T-cell (primary cell): ENCODE measurements at places on chromosomes 7 and 10. TPM values are rescaled to one million over a fixed set of nuclear protein-coding genes. Genes with fewer than 3 reads are reported as not detected.

- peaks cover 2% of the 10 kb centered on the region for H3K36me3 ChIP-seq
- no peak for DNase-seq
- no peak overlapping the region for H3K4me3 ChIP-seq
These were observed 2.4 kb downstream of the NUP42 start for GRCh38 chr7:23184291-23184690.

The TMEM236 gene
- total RNA-seq, result 0.08 TPM

The ITPRID1 gene
- not detected for total RNA-seq

- H3K4me3 ChIP-seq, result no peak overlapping the region
- H3K27me3 ChIP-seq, result no peaks in the 10 kb centered on the region
- no peaks in the 10 kb centered on the region for H3K4me1 ChIP-seq
- no peak for DNase-seq
- H3K36me3 ChIP-seq, result no peaks in the 10 kb centered on the region
These were observed 387.0 kb downstream of the GRID1 start for GRCh38 chr10:85979598-85979997.

DNA sequence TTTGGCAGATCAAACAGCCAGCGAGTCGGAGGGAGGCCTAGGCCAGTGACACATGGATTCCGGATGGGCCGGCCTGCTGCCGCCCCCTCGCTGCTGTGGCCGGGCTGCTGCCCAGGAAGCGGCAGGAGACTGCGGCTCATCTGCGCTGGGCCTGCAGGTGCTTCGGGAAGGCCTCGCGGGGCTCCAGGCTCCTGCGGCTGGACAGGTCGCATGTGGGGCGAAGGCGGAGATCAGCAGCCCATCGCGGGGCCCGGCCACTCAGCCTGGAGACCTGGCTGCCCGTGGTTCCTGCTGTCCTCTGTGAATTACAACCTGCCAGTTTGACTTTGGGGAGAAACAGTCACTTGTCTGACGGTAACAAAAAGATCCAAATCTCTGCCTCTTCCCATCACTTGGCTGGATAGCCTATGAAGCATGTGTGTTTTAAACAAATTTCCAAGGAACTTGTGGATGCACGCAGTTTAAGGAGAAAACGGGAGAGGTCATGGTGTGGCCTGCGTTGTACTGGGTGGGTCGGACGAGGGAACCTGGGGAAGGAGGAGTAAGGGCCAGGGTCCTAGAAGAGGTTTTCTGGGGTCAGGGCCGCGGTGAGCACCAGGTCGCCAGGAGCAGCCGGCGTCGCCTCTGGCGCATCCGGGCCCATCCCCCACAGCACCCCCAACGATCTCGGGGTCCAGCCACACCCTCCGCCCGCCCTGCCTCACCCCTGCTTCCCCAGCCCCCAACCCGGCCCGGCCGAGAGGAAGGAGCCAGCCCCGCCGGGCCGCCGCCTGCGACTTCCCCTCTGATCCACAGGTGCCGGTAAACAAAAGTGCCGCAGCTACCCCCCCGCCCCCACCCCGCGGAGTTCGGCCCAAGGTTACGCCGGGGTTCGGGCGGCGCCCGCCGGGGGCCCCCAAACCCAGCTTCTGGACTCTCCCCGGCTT lies 1.6 kb downstream of the SPOCK2 start:
- H3K27ac ChIP-seq, result peak overlapping the region; percentile 80
- H3K36me3 ChIP-seq, result peaks cover 3% of the 10 kb centered on the region
- H3K4me3 ChIP-seq, result peak overlapping the region; percentile 77
- H3K27me3 ChIP-seq, result no peaks in the 10 kb centered on the region

DNA sequence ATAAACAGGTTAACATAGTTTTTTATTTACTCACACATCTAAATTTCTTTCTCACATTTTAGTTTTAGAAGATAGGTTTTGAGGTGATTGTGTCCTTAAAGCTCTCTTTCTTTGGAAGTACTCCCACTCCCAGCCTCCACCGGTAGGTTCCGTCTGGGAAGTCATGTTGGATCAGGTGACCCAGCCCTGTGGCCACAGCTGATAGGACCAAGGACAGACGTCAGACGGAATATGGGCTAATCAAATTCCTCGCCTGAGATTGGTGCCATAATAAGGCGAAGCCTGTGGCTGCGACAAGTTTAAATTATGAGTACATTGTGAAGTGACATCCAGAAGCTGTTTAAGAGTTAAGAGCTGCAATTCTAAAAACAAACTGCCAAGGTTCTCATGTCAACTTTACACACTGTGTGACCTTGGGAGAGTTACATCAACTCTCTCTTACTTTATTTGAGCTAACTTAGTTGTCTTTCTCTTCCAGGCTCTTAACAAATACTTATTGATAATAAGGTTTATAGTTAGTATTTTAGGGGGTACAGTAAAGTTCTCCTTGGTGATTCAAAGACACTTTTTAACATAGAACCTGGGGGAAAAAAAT lies 133.6 kb downstream of the NPY start:
- H3K27me3 ChIP-seq, result no peaks in the 10 kb centered on the region
- no peaks in the 10 kb centered on the region for H3K36me3 ChIP-seq
- H3K27ac ChIP-seq, result no peak overlapping the region
- H3K4me1 ChIP-seq, result no peaks in the 10 kb centered on the region

GRCh38 chr10:96112531-96112930 lies 17.6 kb upstream of the ZNF518A start:
- no peaks in the 10 kb centered on the region for H3K4me1 ChIP-seq
- H3K36me3 ChIP-seq, result no peaks in the 10 kb centered on the region
- H3K27ac ChIP-seq, result no peak overlapping the region
- no peak for DNase-seq

- no peak for DNase-seq
- no peaks in the 10 kb centered on the region for H3K36me3 ChIP-seq
- H3K4me3 ChIP-seq, result no peak overlapping the region
- no peaks in the 10 kb centered on the region for H3K27me3 ChIP-seq
These were observed 20.2 kb downstream of the CREB3L2 start for GRCh38 chr7:137981668-137982067.

GRCh38 chr7:2984091-2984490 lies 59.6 kb downstream of the CARD11 start:
- no peak for DNase-seq
- H3K36me3 ChIP-seq, result peaks cover 37% of the 10 kb centered on the region
- no peak overlapping the region for H3K4me3 ChIP-seq
- peaks cover 70% of the 10 kb centered on the region for H3K4me1 ChIP-seq

The AKR1C4 gene
- total RNA-seq, result not detected

The FEZF1 gene
- not detected for total RNA-seq

- H3K27ac ChIP-seq, result no peak overlapping the region
- H3K4me3 ChIP-seq, result no peak overlapping the region
- H3K27me3 ChIP-seq, result no peaks in the 10 kb centered on the region
- H3K36me3 ChIP-seq, result peaks cover 2% of the 10 kb centered on the region
- H3K4me1 ChIP-seq, result peaks cover 19% of the 10 kb centered on the region
These were observed 2.1 kb downstream of the MTURN start for GRCh38 chr7:30136743-30137485.

- DNase-seq, result peak; percentile 72
- no peak overlapping the region for H3K4me3 ChIP-seq
These were observed 252.6 kb downstream of the CELF2 start for GRCh38 chr10:11270135-11270857.

The CYP2E1 gene
- 3.3 TPM for total RNA-seq

The NET1 gene
- 25.1 TPM for total RNA-seq

- no peak overlapping the region for H3K4me3 ChIP-seq
- no peaks in the 10 kb centered on the region for H3K27me3 ChIP-seq
- no peak for DNase-seq
- H3K36me3 ChIP-seq, result peaks cover 51% of the 10 kb centered on the region
These were observed 3.7 kb downstream of the LAMTOR4 start for GRCh38 chr7:100152404-100152803.

The MMP21 gene
- 0.47 TPM for total RNA-seq

GRCh38 chr10:101572126-101572525 lies 15.9 kb downstream of the POLL start:
- H3K4me3 ChIP-seq, result no peak overlapping the region
- H3K27ac ChIP-seq, result no peak overlapping the region
- H3K36me3 ChIP-seq, result no peaks in the 10 kb centered on the region
- H3K4me1 ChIP-seq, result peaks cover 20% of the 10 kb centered on the region
- peaks cover 36% of the 10 kb centered on the region for H3K27me3 ChIP-seq

DNA sequence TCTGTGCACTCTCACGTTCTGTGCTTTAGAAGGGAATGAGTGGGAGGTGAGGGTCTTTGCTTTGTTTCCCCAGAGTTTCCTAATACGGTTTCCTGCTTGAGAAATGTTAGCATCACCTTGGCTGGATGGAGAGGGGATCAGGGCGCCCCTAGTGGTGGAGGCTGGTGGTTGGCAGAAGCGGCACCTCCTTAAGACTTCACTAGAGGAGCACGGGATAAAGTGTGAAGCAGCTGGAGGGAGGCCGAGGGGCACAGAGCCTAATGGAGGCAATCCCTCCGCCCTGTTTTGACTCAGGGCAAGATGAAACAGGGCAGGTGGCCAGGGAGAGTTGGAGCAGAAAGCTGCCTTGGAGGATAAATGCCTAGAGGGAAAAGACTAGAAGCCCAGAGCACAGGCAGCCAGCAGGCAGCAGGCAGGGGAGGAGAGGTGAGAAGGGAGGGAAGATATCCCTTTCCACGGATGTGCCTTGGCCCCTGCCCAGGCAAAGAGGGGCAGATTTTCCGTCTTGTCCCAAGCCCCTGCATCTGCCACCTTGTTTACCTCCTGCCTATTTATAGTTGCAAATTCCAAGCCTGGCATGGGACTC lies 56.0 kb upstream of the BTRC start:
- H3K27ac ChIP-seq, result no peak overlapping the region
- H3K36me3 ChIP-seq, result no peaks in the 10 kb centered on the region
- peaks cover 2% of the 10 kb centered on the region for H3K4me1 ChIP-seq
- peaks cover 11% of the 10 kb centered on the region for H3K27me3 ChIP-seq
- DNase-seq, result peak; percentile 63

DNA sequence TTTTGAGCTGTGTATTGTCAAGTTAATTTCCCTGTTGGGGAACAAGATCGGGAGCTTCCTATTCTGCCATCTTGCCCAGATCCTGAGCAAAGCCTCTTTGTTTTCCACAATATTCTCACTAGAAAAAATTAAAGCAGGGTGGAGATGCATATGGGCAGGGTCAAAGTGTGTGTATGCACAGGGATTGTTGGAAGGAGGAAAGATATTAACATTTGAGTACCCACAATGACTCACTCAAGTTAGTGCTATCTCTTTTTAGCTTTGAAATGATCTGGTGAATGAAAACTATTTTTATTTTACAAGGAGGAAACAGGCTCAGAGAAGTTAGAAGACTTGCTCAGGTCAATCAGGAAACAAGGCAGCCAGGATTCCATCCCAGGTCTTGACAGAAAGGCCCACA lies 6.7 kb upstream of the BTBD16 start:
- no peak overlapping the region for H3K4me3 ChIP-seq
- no peak for DNase-seq
- no peaks in the 10 kb centered on the region for H3K4me1 ChIP-seq
- no peaks in the 10 kb centered on the region for H3K36me3 ChIP-seq
- no peaks in the 10 kb centered on the region for H3K27me3 ChIP-seq

- no peak for DNase-seq
- no peaks in the 10 kb centered on the region for H3K36me3 ChIP-seq
- H3K4me1 ChIP-seq, result no peaks in the 10 kb centered on the region
- no peak overlapping the region for H3K4me3 ChIP-seq
- no peak overlapping the region for H3K27ac ChIP-seq
These were observed 6.7 kb downstream of the COL1A2 start for GRCh38 chr7:94401428-94401814.

GRCh38 chr7:40622941-40623501 lies 488.2 kb downstream of the SUGCT start:
- H3K4me1 ChIP-seq, result no peaks in the 10 kb centered on the region
- no peak overlapping the region for H3K27ac ChIP-seq
- no peaks in the 10 kb centered on the region for H3K27me3 ChIP-seq
- no peak overlapping the region for H3K4me3 ChIP-seq

DNA sequence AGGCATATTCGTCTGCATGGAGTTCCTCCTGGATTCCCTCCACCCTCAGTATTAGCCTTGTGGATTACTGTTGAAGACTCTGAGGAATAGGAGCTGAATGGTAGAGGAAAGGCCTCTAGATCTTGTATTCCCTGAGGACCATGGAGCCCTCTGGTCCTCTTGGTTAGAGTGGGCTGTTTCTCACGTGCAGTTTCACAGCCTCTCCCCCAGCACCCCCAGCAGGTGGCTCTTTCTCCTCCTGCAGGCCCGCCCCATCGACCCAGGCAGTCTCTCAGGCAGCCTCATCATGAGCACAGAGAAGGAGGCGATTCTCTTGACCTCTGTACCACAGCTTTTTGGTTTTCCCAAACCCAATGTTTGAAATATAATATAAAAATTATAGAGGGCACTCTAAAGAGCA lies 102.0 kb downstream of the WNT2 start:
- no peak overlapping the region for H3K4me3 ChIP-seq
- H3K27me3 ChIP-seq, result no peaks in the 10 kb centered on the region
- no peaks in the 10 kb centered on the region for H3K4me1 ChIP-seq
- H3K36me3 ChIP-seq, result no peaks in the 10 kb centered on the region
- H3K27ac ChIP-seq, result no peak overlapping the region

The CYP3A4 gene
- not detected for total RNA-seq

DNA sequence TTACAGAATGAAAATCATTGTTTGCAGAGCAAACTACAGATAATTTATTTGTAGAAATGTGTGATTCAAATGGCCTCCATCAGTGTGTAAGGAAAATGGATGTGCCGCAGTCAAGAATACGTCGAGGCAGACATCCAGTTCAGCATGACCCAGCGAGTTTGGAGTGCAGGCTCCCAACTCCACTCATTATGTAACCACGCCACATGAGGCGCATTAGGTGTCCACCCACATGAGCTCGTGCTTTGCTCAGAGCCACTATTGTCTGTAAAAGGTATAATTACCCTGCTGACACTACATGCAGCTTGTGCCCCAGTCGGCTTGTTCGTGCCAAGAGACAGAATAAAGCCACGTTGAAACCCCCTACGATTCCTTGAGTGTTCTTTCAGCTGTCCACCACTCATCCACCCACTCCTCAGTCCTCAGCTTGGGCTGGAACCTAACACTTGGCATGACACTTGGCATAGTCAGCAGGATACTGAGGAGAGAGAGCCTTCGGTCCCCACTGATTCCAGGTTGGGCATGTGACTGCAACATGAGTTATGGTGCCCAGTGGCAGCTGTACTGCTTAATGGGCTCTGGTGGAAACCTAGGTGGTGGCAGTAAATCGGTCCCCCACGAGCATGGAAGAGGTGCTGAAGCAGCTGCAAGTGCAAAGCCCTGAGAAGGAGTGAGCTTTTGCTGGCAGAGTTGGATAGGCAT lies 102.7 kb downstream of the BICC1 start:
- H3K27me3 ChIP-seq, result no peaks in the 10 kb centered on the region
- no peaks in the 10 kb centered on the region for H3K36me3 ChIP-seq
- no peak overlapping the region for H3K4me3 ChIP-seq
- no peak overlapping the region for H3K27ac ChIP-seq

GRCh38 chr7:77917500-77918262 lies 119.1 kb downstream of the PHTF2 start:
- peaks cover 12% of the 10 kb centered on the region for H3K36me3 ChIP-seq
- no peaks in the 10 kb centered on the region for H3K4me1 ChIP-seq
- no peaks in the 10 kb centered on the region for H3K27me3 ChIP-seq
- no peak overlapping the region for H3K27ac ChIP-seq
- no peak for DNase-seq
- no peak overlapping the region for H3K4me3 ChIP-seq
